Dermis microvascular lymphatic vessel endothelial cell (primary cell): ENCODE measurements at places on chromosomes 1 and 21. TPM values are rescaled to one million over a fixed set of nuclear protein-coding genes. Genes with fewer than 3 reads are reported as not detected.

AGL gene
- total RNA-seq = 6.8 and 7.0 TPM in 2 replicates

LEMD1 gene
- total RNA-seq = 0.26 TPM in 1 of 2 replicates, not detected in the other

TAS1R1 gene
- 0.13 TPM in 1 of 2 replicates, not detected in the other for total RNA-seq

TDRD5 gene
- total RNA-seq = 0.13 and 0.51 TPM in 2 replicates

LGR6 gene
- total RNA-seq = not detected in 2 replicates

SYCP1 gene
- total RNA-seq = not detected in 2 replicates

UQCRHL gene
- total RNA-seq = 0.76 and 4.0 TPM in 2 replicates

SFN gene
- total RNA-seq = 0.13 TPM in 1 of 2 replicates, not detected in the other

CR2 gene
- total RNA-seq = under 0.01 TPM in 1 of 2 replicates, not detected in the other

TSACC gene
- total RNA-seq = not detected in 2 replicates

TMEM240 gene
- 1.0 and 1.4 TPM in 2 replicates for total RNA-seq

TBX19 gene
- total RNA-seq = 0.39 and 0.51 TPM in 2 replicates

LCE1D gene
- not detected in 2 replicates for total RNA-seq

SPRR2B gene
- not detected in 2 replicates for total RNA-seq

GPR52 gene
- 0.26 and 0.63 TPM in 2 replicates for total RNA-seq

CLCA4 gene
- not detected in 2 replicates for total RNA-seq

SPRR3 gene
- not detected in 2 replicates for total RNA-seq

SLC30A7 gene
- 27.5 and 35.8 TPM in 2 replicates for total RNA-seq

MX2 gene
- total RNA-seq = 0.39 and 0.51 TPM in 2 replicates

IGSF9 gene
- not detected in 2 replicates for total RNA-seq

LCE2C gene
- not detected in 2 replicates for total RNA-seq

TRIM67 gene
- not detected in 2 replicates for total RNA-seq

SRM gene
- 7.6 and 17.2 TPM in 2 replicates for total RNA-seq

CAMSAP2 gene
- total RNA-seq = 22.9 and 29.2 TPM in 2 replicates

UBL4B gene
- not detected in 2 replicates for total RNA-seq
